ENCODE measurements at places on chromosomes 3 and 15.

GRCh38 chr3:39126532-39127071 is 19.1 kb downstream of the TTC21A start:
- no peaks in the 10 kb centered on the region for H3K27me3 ChIP-seq
- no peak overlapping the region for H3K4me3 ChIP-seq

DNA sequence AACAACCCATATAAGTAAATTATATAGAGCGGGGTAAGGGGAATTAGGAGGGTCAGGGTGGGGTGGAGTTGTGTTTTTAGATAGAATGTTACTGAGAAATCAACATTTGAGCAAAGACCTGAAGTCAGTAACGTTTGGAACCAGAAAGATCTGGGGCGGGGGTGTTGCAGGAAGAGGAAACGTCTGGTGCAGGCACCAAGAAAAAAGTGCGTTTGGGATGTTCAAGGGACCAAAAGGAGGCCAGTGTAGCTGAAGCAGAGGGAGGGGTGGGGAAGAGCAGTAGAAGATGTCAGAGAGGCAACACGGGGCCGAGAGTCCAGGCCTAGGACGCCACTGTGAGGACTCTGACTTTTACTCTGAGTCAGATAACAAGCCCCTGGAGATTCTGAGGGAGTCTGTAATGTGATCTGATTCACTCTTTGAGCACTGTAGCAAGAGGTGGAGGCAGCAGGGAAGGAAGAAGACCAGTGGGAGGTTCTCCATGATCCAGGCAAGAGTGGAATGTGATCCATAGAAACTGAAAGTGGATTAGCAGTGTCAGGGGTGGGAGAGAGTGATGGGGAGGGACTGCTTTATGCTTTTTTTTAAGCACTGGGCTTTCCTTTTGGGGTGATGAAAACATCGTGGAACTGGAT is 179.3 kb upstream of the CHRM5 start:
- H3K4me3 ChIP-seq, result no peak overlapping the region
- no peaks in the 10 kb centered on the region for H3K36me3 ChIP-seq
- no peak overlapping the region for H3K27ac ChIP-seq
- no peak for DNase-seq
- no peaks in the 10 kb centered on the region for H3K27me3 ChIP-seq
- H3K4me1 ChIP-seq, result peaks cover 14% of the 10 kb centered on the region

GRCh38 chr15:67407786-67408185 is 113.1 kb upstream of the C15orf61 start:
- H3K4me3 ChIP-seq, result no peak overlapping the region
- no peak overlapping the region for H3K27ac ChIP-seq
- no peaks in the 10 kb centered on the region for H3K27me3 ChIP-seq

GRCh38 chr3:191262650-191263049 is 63.6 kb downstream of the OSTN start:
- no peaks in the 10 kb centered on the region for H3K36me3 ChIP-seq
- no peak for DNase-seq
- peaks cover 3% of the 10 kb centered on the region for H3K4me1 ChIP-seq
- H3K27me3 ChIP-seq, result no peaks in the 10 kb centered on the region
- H3K27ac ChIP-seq, result no peak overlapping the region

DNA sequence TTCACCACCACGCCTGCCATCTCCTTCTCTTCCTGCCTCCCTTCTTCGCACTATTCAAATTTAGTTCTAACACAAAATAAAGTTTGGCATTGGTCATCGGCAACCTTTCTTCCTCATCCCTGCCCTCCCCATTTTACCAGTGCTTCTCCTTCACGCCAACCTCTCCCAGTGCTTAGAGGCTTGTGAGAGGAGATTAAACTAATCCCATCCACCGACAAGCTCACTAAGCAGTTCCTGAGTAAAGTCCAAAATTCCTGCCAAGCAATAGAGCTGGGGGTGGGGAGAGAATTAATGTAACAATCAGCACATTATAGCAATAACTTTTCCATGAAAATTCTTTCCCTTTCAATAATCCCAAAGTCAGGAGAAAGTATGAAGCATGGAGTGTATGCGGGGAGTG is 157.4 kb upstream of the GMNC start:
- H3K4me1 ChIP-seq, result no peaks in the 10 kb centered on the region
- H3K4me3 ChIP-seq, result no peak overlapping the region
- H3K27ac ChIP-seq, result no peak overlapping the region

- no peak overlapping the region for H3K27ac ChIP-seq
- H3K4me3 ChIP-seq, result no peak overlapping the region
- no peaks in the 10 kb centered on the region for H3K4me1 ChIP-seq
- DNase-seq, result no peak
These were observed 20.0 kb upstream of the CMTM6 start for GRCh38 chr3:32522682-32523081.

GRCh38 chr15:101441696-101442095 is 47.8 kb downstream of the PCSK6 start:
- H3K36me3 ChIP-seq, result no peaks in the 10 kb centered on the region
- peaks cover 9% of the 10 kb centered on the region for H3K4me1 ChIP-seq
- H3K27ac ChIP-seq, result no peak overlapping the region
- H3K27me3 ChIP-seq, result no peaks in the 10 kb centered on the region
- no peak for DNase-seq

GRCh38 chr3:59185591-59186369 is 136.0 kb upstream of the CFAP20DC start:
- no peak for DNase-seq
- H3K27ac ChIP-seq, result no peak overlapping the region
- no peaks in the 10 kb centered on the region for H3K36me3 ChIP-seq
- no peak overlapping the region for H3K4me3 ChIP-seq
- no peaks in the 10 kb centered on the region for H3K27me3 ChIP-seq

- H3K27me3 ChIP-seq, result no peaks in the 10 kb centered on the region
- DNase-seq, result no peak
- no peaks in the 10 kb centered on the region for H3K4me1 ChIP-seq
- no peaks in the 10 kb centered on the region for H3K36me3 ChIP-seq
- H3K27ac ChIP-seq, result no peak overlapping the region
- no peak overlapping the region for H3K4me3 ChIP-seq
These were observed 32.0 kb downstream of the TRPM1 start for GRCh38 chr15:31069360-31070000.

DNA sequence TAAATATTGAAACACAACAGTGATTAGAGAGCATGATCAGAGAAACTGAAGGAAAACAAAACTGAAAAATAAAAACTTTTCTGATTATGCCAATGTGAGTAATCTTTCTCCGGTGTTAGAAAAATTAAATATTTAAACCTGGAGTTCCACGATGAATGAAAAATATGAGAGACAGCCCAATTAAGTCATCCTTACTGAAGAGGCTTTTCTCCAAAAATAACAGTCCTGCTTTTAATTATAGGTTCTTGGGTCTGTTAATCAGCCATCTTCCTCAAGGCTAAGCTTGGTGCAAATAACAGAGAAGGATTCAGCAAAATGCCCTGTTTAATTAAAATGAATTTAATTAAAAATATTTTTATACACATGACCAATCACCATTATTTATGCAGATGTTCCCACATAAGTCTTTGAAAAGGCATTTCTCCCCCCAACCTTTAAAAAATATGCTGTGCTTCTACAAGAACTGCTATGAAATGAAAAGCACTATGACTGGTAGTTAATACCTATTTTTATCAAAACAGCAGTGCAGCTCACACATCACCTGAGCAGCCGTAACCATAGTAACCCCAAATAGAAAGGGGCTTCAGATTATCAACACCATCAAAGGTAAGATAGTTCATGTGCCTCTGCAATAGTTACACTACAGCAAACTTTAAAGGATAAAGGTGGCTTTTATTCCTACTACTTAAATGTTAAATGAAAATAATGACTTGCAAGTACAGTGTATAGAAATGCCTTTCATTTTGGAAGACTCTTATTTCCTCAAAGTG is 175.7 kb downstream of the SLC9A9 start:
- H3K36me3 ChIP-seq, result no peaks in the 10 kb centered on the region
- H3K27ac ChIP-seq, result no peak overlapping the region
- no peaks in the 10 kb centered on the region for H3K27me3 ChIP-seq

- H3K36me3 ChIP-seq, result peaks cover 3% of the 10 kb centered on the region
- H3K4me3 ChIP-seq, result no peak overlapping the region
- peak overlapping the region; percentile 2 for H3K27ac ChIP-seq
- DNase-seq, result peak; percentile 31
- H3K4me1 ChIP-seq, result peaks cover 18% of the 10 kb centered on the region
These were observed 34.8 kb downstream of the UBE2E1 start for GRCh38 chr3:23840521-23840920.

DNA sequence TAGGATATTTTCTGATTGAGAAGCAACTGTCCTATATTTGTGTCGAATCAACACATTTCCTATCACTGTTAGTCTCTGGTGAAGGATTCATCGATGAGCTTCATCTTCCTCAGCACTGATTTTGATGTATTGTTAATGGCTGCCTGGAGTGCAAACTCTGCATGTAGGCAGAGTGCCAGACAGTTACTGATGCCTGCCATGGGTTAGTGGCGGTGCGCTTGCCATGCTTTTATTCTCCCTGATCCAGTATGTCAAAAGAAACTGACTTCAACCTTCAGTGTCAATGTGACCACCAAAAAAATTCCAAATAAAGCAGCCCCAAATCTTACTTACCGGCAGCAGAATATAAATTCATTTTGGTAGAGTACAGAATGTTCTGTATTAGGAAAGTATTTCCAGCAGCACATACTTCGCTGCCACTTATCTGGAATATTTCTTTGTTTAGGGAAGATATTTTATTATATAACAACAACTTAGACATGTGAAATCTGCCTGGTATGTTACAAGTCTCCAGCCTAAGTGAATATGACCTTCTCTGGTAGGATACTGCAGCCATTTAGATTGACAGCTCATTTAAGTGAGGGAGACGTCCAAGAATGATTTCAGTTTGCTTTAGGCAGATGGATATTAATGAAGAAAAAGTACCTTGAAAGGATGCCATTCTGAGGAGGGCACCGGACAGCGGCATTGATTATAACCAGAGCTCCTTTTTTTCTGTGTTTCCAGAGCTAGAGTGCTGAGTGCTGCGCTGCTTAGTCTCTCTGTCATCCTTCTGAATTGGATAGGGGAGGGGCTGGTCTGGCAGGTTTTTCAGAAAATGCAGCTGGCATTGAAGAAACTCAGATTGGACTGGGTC is 59.9 kb downstream of the ARHGEF26 start:
- H3K4me3 ChIP-seq, result no peak overlapping the region
- no peak overlapping the region for H3K27ac ChIP-seq
- peaks cover 11% of the 10 kb centered on the region for H3K4me1 ChIP-seq
- no peak for DNase-seq
- no peaks in the 10 kb centered on the region for H3K27me3 ChIP-seq

DNA sequence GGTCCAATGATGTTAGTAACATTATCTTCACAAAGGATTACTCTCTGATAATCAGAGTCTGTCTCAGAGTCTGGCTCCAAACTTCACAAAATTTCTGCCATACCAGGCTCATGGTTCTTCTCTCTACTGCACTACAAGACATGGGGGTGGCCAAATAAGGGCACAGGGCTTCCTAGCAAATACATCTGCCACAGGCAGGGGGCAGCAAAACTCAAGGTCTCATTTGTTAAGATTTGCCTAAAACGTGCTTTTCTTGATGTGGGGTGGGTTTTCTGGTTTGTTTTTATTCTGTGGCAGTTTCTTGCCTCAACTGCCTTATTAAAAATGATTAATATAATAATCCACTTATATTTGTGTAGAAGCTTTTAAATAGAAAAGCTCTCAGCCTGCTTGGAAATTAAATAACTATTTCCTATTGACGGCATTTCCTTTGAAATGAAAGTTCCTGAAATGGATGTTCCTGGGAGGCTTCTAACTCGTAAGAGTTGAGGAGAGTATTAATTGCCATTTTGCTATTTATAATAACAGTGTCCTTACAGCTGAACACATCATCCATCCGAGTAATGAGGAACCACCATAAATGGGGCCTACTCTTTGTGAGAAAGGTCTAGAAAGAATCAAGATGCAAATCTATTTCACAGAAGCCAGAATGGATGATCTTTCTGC is 53.8 kb downstream of the SST start:
- no peaks in the 10 kb centered on the region for H3K27me3 ChIP-seq
- no peaks in the 10 kb centered on the region for H3K4me1 ChIP-seq
- DNase-seq, result peak; percentile 36
- no peak overlapping the region for H3K4me3 ChIP-seq
- no peaks in the 10 kb centered on the region for H3K36me3 ChIP-seq

GRCh38 chr3:9195390-9195789 is 54.1 kb downstream of the SRGAP3 start:
- H3K27me3 ChIP-seq, result no peaks in the 10 kb centered on the region
- no peak overlapping the region for H3K27ac ChIP-seq
- no peak overlapping the region for H3K4me3 ChIP-seq
- no peak for DNase-seq

- DNase-seq, result no peak
- no peaks in the 10 kb centered on the region for H3K27me3 ChIP-seq
- H3K36me3 ChIP-seq, result no peaks in the 10 kb centered on the region
- peaks cover 16% of the 10 kb centered on the region for H3K4me1 ChIP-seq
- H3K27ac ChIP-seq, result no peak overlapping the region
These were observed 97.9 kb downstream of the CPN2 start for GRCh38 chr3:194253270-194253669.

DNA sequence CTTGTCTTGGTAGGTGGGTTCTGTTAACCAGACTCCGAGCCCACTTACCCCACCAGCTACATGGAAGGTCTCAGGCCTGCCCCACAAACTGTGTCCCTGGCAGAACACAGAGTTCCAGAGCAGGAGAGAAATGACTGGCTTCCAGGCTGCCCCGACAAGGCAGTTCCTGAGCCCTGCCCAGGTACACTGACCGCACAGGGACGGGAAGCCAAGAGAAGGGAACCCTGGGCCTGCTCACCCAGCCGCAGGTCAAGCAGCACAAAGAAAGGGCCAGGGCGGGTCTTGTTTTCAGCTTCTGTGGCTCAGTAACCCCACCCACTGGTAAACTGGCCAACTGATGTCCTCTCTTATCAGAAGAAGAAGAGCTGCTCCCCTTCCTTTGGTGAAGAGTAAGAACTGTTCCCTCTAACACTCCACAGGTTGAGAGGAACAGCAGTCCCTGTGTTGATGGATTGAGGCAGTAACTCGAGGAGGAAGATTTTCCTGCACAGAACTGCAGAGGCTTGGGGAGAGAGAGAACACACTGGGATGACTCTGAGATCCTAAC is 68.4 kb downstream of the CRTC3 start:
- peaks cover 2% of the 10 kb centered on the region for H3K4me1 ChIP-seq
- H3K4me3 ChIP-seq, result no peak overlapping the region
- no peak for DNase-seq
- H3K36me3 ChIP-seq, result no peaks in the 10 kb centered on the region
- H3K27ac ChIP-seq, result no peak overlapping the region

GRCh38 chr3:47295976-47296375 is 13.2 kb downstream of the KLHL18 start:
- H3K27me3 ChIP-seq, result no peaks in the 10 kb centered on the region
- H3K36me3 ChIP-seq, result peaks cover 19% of the 10 kb centered on the region
- no peak overlapping the region for H3K27ac ChIP-seq
- H3K4me3 ChIP-seq, result no peak overlapping the region

All from neuronal stem cell (in vitro differentiated cells).